ENCODE measurements at places on chromosomes 7 and 10.

- DNase-seq, result no peak
These were observed 107.4 kb downstream of the SH3PXD2A start for GRCh38 chr10:103748020-103748419.

DNA sequence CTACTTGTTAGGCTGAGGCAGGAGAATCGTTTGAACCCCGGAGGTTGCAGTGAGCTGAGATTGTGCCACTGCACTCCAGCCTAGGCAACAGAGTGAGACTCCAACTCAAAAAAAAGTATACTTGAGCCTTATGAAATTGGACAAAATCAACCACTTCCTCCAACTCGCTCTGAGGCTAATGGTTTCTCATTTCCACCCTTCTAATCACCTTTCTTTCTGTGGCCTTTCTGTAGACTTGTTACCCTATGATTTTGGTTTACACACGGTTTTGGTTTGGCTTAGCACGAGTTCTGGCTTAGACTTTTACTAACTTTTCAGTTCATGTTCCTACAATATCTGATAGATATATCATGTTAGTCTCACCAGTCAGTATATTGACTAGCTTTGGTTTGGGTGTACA is 152.0 kb downstream of the PHTF2 start:
- no peak for DNase-seq

DNA sequence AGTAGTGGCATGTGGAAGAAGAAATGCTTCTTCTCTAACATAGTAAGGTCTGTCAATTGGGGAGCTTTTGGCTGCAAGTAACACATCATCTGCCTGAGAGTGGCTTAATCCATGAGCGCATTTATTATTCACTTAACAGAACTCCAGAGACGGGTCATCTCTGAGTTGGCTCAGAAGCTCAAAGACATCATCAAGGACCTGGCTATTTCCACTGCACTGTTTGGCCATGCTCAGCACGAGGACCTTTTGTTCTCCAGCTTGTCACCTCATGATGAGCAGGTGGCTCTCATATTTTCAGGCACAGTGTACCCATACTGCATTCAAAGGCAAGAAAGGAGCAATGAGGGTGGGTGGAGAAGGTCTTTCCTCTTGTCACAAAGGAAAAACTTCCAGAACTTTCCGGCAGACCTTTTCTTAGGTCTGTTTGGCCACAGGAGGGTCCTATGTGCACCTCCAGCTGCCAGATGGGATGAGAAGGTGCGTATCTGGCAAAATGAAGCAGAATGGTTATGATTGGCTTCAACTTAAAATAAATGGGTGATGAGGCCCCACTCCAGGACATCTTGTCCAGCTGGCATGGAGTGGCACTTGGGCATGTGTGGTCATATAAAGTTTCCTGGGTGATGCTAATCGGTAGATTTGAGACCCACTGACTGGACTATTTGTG is 55.6 kb upstream of the SHH start:
- DNase-seq, result no peak

DNA sequence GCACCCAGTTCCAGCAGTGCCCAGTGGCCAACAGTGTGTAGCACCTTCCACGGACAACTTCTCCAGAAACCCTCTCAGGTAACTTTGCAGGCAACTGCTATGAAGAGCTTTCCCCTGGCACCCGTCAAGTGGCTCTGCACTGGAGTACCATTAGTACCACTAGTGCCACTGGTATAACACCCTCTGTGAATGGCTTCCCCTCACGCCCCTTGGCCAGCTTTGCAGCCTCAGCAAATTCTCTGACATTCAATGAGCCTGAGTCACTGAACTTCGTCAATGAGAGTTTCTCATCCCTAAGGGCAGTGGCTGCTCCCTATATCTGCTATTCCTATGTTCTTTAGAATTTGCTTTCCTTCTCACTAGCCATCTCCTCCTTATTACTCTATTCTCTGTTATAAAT is 7.6 kb upstream of the HERPUD2 start:
- no peak for DNase-seq

- no peak for DNase-seq
These were observed 75.7 kb downstream of the LYZL2 start for GRCh38 chr10:30553626-30554439.

DNA sequence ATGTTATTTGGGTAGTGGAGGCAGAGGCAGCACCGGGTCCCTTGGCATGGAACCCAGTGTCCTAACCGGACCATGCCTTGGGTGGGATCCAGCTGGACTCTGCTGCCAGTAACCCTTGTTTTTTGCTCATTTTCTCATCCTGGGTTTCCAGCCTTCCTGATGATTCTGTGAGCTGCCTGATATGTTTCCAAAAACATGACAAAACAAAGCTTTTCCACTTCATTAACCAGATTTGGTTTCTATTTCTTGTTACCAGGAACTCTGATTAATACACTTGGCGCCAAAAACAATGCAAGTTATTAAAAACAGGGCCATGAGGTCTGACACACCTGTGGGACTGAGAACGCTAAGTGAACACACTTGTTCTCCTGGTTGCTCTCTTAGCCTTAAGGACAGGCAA is 32.8 kb upstream of the DLG5 start:
- no peak for DNase-seq

- no peak for DNase-seq
These were observed 15.1 kb upstream of the SH3PXD2A start for GRCh38 chr10:103870516-103870915.

DNA sequence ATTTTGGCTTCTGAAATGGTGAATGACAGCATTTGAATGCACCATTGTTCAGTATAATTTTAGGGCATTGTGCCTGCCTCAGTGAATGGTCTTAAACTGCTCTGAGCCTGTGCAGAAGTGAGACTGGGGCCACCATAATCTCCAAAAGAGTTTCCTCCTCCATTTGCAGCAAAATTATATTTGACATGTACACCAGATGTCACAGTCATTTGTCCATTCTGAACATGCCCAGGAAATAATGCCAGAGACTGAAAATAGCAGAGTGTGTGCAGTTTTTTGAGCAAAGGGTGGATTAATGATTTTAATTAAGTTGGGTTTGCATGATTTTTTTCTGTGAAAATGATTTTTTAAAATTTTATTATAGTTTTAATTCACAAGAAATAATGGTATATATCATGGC is 26.4 kb upstream of the SLC35B4 start:
- no peak for DNase-seq

- no peak for DNase-seq
These were observed 247.1 kb downstream of the COBL start for GRCh38 chr7:51069411-51070083.

- no peak for DNase-seq
These were observed 79.2 kb downstream of the EPDR1 start for GRCh38 chr7:37999673-38000072.

GRCh38 chr7:69677054-69677852 is 79.0 kb downstream of the AUTS2 start:
- no peak for DNase-seq

DNA sequence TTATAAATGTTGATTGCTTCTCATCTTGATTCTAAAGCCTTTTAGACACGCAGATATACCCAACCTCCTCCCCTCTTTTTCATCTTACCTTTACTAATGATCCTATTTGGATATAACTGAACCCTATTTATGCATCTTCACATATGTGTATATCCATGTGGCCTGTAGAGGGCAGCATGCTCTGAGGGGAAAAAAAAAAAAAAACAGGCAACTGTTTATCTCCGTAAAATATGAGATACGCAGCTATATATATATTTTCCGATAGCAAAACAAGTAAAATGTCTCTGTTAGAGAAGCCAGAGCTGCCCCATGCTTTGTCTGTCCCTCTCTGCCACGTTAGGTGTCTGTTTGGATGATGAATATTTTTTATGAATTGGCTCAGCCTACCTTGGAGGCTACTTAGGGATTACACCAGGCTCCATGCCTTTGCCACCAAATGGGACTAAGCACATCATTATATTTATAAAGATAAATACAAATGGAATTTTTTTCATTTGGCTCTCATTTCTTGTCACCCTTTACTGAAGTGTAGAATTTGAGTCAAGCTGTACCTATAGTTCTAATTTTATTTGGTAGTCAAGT is 174.8 kb upstream of the FZD1 start:
- no peak for DNase-seq

GRCh38 chr10:15738270-15738925 is 18.7 kb upstream of the ITGA8 start:
- no peak for DNase-seq

Measured in stimulated activated CD4-positive, alpha-beta T cell treated with anti-CD3 and anti-CD28 coated beads, Interleukin-1b, Interleukin-23, amount 100 ng/mL, for 1 hour (primary cell).